ENCODE measurements at places on chromosomes 2 and 18.

GRCh38 chr2:147450661-147451510 is 393.9 kb upstream of the ACVR2A start:
- no peak for DNase-seq

- no peak for DNase-seq
Observed at GRCh38 chr18:76909439-76909838, 87.1 kb downstream of the ZNF236 start.

DNA sequence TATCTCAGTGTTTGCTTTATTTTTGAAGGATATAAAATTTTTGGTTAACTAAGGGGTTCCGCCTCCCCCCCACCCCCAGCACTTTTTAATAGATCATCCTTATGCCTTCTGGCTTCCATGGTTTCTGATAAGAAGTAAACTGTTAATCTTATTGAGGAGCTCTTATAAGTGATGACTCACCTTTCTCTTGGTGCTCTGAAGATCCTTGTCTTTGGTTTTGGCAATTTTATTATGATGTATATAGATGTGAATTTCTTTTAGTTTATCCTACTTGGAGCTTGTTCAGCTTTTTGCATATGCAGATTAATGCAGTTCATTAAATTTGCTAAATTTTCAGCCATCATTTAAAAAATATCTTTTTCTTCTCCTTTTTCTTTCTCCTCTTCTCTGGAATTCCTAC is 91.7 kb upstream of the CTAGE1 start:
- no peak for DNase-seq

DNA sequence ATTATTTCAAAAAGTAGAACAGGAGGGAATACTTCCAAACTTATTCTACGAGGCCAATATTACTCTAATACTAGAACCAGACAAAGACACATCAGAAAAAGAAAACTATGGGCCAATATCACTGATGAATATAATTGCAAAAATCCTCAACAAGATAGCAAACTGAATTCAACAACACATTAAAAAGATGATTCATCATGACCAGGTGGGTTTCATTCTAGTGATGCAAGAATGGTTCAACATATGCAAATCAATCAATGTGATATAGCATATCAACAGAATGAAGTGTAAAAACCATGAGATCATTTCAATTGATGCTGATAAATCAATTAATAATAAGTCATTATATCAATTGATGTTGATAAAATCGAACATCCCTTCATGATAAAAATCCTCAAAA is 22.4 kb upstream of the EML6 start:
- no peak for DNase-seq

- DNase-seq = no peak
Observed at GRCh38 chr2:135791418-135792190, 45.4 kb downstream of the LCT start.

- no peak for DNase-seq
Observed at GRCh38 chr2:20042531-20042930, 8.9 kb downstream of the LAPTM4A start.

- no peak for DNase-seq
Observed at GRCh38 chr2:227864161-227864756, 7.2 kb upstream of the DAW1 start.

DNA sequence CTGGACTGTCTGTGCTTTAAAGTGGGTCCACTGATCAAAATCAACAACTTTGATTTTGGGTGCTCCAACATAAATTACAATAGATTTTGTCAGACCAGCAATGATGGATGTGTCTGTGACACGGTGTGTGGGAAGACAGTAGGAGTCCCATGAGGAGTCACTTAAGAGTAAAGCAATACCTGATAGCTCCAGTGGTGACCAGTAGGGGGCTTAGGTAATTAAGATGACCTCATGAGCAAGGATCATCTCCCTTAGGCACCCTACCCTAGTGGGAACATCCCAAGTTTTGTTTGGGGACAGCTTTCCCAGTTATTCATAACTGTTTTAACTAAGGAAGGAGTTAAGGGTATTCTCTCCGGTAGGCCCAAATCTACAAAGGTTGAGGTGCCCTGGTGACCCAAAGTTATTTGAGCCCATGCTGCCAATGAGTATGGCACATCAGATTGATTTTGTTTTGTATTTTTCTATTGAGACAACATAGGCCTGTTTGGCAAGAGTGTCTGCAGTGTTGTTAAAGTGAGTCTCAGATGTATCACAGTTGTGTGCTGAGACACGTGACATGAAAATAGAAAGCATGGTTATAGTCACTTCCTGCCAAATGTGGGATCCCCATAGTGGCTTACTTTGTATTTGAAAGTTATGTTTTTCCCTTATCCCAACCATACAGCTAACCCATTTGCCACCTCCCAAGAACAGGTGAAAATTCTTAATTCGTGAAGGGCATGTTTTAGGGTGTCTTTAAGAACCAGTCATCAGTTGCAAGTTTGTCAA is 1337.6 kb upstream of the SLC39A10 start:
- no peak for DNase-seq

DNA sequence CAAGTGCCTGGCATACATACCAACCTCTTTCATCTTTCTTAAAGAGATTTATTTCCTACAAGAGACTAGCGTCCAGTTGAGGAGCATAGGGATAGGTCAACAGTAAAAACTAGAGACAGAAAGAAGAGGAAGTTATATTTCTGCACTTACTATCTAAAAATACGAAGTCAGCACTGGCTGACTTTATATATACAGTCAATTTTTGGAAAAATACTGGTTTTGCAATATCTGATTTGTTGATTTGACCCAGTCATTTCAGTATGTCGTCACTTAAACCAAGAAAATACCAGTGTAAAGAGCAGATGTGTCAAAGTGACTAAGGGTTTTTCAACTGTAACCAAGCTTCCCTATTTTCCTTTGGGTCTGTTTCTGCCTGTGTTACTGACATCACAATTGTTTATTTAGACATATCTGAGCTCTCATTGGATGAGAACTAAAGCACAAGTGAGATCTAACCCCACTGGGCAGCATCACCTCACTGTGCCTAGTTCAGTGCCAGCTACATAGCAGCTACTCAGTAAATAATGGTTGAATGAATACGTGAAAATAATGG is 23.0 kb downstream of the CYTIP start:
- no peak for DNase-seq

- no peak for DNase-seq
Observed at GRCh38 chr2:227881866-227882517, 10.6 kb downstream of the DAW1 start.

DNA sequence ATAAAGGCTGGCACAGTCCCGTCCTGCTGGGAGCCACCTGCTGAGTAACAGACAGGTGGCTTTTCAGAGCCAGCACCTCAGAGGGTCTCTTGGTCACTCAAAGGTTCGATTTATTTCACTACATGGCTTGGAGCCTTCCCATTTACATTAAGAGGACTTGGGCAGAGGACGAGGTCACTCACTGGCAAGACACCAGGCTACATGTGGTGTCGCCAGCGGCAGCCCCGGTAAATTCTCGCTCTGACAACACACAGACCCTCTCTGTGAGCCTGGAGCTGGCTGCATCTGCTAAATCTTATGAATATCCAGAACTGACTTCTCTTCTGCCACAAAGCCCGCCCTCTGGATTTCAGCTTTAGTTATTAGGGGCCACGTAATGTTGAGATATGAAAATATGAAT is 254.7 kb downstream of the VAPA start:
- no peak for DNase-seq

All from stimulated activated naive CD8-positive, alpha-beta T cell treated with anti-CD3 and anti-CD28 coated beads, Interleukin-15, Interleukin-2, amounts not matched to agents 100 U/mL and 50 U/mL, for 24 hours (primary cell).